MM.1S (cell line): ENCODE measurements at places on chromosomes 1 and 21.

DNA sequence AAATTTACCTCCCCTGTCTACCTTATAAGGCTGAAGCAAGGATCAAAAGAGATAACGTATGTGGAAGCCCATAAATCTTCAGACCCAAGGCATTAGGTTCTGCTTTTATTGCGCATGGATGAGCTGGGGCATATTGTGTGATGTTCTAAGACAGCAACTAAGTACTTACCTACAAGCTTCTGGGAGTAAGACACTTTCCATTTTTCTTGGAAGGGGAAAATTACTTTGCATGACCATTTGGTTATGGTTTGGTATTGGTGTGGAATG is 21.1 kb downstream of the LMOD1 start:
- no peak overlapping the region for H3K4me3 ChIP-seq
- DNase-seq: no peak
- H3K36me3 ChIP-seq: no peaks in the 10 kb centered on the region
- no peak overlapping the region for H3K27ac ChIP-seq
- no peaks in the 10 kb centered on the region for H3K27me3 ChIP-seq
- no peaks in the 10 kb centered on the region for H3K4me1 ChIP-seq

DNA sequence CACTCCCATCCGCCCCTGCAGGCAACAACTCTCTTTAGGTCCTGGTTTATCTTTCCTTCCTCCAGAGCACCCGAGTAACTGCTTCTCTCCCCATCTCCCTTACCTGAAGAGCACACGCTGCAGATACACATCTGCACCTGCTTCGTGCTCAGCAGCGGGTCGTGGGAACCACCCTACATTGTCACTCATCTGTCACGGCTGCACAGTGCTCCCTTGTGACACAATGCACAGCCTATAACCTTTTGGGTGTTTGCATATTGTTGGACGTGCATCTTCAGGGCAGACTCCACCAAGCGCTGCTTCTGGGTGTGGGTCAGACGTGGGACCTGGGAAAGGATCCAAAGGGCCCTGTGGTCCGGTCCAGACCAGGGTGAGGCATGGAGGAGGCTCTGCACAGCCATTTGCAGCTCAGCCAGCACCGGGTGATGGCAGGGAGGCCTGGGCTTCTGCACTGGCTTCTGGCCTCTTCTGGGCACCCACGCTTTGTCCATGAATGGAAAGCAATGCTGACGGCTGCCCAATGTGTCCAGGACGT is 42.5 kb downstream of the WDR4 start:
- H3K36me3 ChIP-seq: peaks cover 12% of the 10 kb centered on the region; the same call in 1 of the 2 replicates
- H3K4me3 ChIP-seq: no peak overlapping the region
- H3K27ac ChIP-seq: no peak overlapping the region

GRCh38 chr1:172845371-172845770 is 186.5 kb downstream of the FASLG start:
- H3K27ac ChIP-seq: no peak overlapping the region
- no peaks in the 10 kb centered on the region for H3K36me3 ChIP-seq
- H3K4me3 ChIP-seq: no peak overlapping the region
- H3K27me3 ChIP-seq: no peaks in the 10 kb centered on the region

DNA sequence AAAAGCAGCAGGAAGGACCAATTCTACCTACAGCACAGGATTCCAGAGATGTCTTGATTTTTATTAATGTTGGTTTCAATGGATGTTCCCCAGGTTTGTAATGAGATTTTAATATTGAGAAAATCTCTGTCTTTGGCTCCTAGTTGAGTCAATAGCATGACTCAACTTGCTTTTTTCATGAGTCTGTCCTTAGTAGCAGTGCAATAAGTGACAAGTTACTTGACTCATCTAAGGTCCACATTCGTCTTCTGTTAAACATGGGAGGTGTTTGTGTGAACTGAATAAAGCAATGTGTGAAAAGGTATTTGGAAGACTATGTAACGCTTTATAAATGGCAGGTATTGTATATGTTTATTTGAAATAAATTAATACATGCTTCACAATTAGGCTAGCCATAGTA is 645.0 kb upstream of the PTBP2 start:
- no peak overlapping the region for H3K4me3 ChIP-seq
- no peaks in the 10 kb centered on the region for H3K4me1 ChIP-seq
- H3K36me3 ChIP-seq: no peaks in the 10 kb centered on the region
- H3K27me3 ChIP-seq: no peaks in the 10 kb centered on the region

DNA sequence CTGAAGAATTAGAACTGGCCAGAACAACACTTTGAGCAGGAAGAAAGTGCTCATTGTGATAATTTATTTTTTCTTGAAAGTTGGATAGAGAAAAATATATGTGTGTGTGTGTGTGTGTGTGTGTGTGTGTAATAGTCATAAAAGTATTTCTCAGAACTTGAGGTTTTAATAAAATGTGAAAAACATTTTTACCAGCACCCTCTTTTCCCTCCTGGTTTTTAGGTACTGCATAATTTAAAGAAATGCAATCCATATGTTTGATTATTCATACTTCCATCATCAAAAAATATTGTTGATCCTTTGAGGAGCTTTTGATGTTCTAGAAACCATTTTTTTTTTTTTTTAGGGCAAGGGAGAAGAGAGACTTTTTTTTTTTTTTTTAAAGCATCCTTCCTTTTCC is 66.8 kb upstream of the JUN start:
- no peaks in the 10 kb centered on the region for H3K36me3 ChIP-seq
- no peak overlapping the region for H3K4me3 ChIP-seq
- H3K27ac ChIP-seq: no peak overlapping the region
- DNase-seq: no peak

DNA sequence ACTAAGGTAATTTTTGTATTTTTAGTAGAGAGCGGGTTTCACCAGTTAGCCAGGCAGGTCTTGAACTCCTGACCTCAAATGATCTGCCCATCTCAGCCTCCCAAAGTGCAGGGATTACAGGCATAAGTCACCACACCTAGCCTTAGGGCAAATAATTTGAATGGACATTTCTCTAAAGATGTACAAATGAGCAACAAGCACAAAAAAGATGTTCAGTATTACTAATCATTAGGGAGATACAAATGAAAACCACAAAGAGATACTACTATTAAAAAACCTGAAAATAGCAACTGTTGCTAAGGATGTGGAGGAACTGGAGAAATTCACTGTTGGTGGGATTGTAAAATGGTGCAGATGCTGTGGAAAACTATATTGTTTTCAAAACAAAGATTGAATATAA is 79.1 kb downstream of the GABPA start:
- no peak for DNase-seq
- H3K4me3 ChIP-seq: no peak overlapping the region
- H3K36me3 ChIP-seq: no peaks in the 10 kb centered on the region
- H3K4me1 ChIP-seq: no peaks in the 10 kb centered on the region

DNA sequence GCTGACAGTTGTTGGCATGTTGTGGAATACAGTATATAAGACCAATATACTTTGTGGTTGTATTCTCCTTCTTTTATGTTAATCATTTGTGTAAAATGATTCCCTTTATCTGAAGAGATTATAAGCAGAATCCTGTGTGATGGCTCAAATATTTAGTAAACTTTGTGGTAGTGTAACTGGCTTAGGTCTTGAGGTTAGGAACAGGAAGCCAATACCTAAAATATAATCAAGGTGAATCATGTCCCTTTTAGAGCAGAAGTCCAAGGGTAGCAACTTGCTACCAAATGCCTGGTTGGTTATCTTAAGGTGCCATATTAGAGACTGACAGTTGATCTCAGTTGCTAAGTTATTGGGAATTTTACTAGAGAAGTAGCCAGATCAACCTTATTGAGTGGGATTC is 398.5 kb upstream of the ADAMTS5 start:
- no peaks in the 10 kb centered on the region for H3K27me3 ChIP-seq
- no peak overlapping the region for H3K27ac ChIP-seq
- no peaks in the 10 kb centered on the region for H3K36me3 ChIP-seq
- no peak overlapping the region for H3K4me3 ChIP-seq
- H3K4me1 ChIP-seq: no peaks in the 10 kb centered on the region
- no peak for DNase-seq

GRCh38 chr1:15966081-15966955 is 9.6 kb downstream of the ZBTB17 start:
- no peak overlapping the region for H3K4me3 ChIP-seq
- no peaks in the 10 kb centered on the region for H3K36me3 ChIP-seq
- H3K4me1 ChIP-seq: no peaks in the 10 kb centered on the region
- DNase-seq: no peak

DNA sequence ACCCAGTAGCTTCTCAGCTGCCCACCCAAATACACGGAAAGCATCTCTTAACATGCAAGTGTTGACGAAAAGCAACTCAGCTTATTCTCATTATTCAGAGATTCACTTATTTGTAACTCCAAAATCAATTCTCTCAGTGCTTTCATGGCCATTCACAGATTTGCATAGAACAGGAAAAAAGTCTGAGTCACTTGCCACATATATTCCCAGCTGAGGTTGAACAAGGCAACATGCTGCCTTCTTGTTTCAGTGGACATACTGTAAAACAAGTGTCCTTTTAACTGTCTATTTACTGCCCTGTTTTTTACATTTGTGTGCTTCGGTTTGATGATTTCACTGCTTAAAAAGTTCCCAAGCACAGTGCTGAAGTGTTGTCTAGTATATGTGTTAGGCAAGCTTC is 273.0 kb downstream of the LTN1 start:
- H3K27me3 ChIP-seq: no peaks in the 10 kb centered on the region
- H3K36me3 ChIP-seq: no peaks in the 10 kb centered on the region
- no peak overlapping the region for H3K27ac ChIP-seq
- no peak for DNase-seq

- no peak for DNase-seq
- no peak overlapping the region for H3K27ac ChIP-seq
- no peaks in the 10 kb centered on the region for H3K36me3 ChIP-seq
- H3K4me1 ChIP-seq: no peaks in the 10 kb centered on the region
Measured at GRCh38 chr21:33861125-33861524, 54.5 kb downstream of the ATP5PO start.

- no peaks in the 10 kb centered on the region for H3K27me3 ChIP-seq
- H3K27ac ChIP-seq: no peak overlapping the region
- no peak overlapping the region for H3K4me3 ChIP-seq
- no peaks in the 10 kb centered on the region for H3K4me1 ChIP-seq
- DNase-seq: no peak
Measured at GRCh38 chr1:214977110-214977509, 105.4 kb upstream of the KCNK2 start.

DNA sequence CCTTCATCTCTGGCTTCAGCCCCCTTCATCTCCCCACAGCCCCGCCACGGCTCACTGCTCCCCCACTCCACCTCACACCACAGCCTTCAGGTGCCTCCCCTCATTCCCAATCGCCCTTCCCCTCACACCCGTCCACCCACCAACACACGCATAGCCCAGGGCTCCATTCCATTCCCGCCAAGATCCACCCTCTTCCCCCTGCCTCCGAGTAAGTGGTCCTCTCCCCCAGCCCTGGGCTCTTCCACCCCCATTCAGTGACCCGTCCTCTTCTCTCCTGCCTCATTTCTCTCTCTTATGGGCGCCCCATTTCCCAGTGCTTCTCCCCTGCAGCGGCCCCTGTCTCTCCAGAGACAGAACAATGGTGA is 53.2 kb downstream of the VWA5B1 start:
- H3K36me3 ChIP-seq: no peaks in the 10 kb centered on the region
- no peaks in the 10 kb centered on the region for H3K4me1 ChIP-seq
- peaks cover 85% of the 10 kb centered on the region for H3K27me3 ChIP-seq
- H3K4me3 ChIP-seq: no peak overlapping the region

- H3K27me3 ChIP-seq: no peaks in the 10 kb centered on the region
- peak; percentile 11 for DNase-seq
- no peaks in the 10 kb centered on the region for H3K36me3 ChIP-seq
- no peak overlapping the region for H3K27ac ChIP-seq
Measured at GRCh38 chr1:73674945-73675561, 522.9 kb downstream of the LRRIQ3 start.

DNA sequence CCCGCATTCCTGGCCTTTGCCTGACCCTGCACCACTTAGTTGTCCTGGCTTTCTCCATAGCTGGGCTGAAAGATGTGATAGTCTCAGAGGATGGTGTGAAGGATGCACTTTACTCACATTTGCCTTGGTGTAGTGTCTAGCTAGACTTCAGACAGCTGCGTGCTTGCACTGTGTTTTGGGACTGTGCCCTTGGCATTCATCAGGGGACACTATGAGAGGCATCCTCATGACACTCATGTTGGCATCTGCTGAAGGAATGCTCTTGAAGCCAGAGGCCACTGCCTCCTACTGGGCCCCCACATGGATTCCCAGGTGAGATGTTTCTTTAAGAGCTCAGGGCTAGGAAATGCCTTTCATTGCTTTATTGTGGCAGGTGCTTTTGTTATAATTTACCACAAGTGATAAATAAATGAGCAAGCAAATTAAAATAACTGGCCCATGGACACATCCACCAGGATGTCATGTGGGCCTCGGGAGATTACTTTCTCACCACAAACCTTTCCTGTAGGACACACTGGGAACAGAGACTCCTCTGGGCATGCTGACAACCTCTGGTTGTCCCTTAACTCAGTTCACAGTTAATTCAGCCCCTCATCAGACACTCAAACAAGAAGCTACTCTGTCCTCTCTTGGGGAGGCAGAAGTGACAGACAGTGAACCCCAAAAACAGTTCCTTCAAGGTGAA is 99.4 kb upstream of the SPATA6 start:
- no peak for DNase-seq
- H3K27ac ChIP-seq: no peak overlapping the region
- H3K27me3 ChIP-seq: no peaks in the 10 kb centered on the region
- no peak overlapping the region for H3K4me3 ChIP-seq
- no peaks in the 10 kb centered on the region for H3K4me1 ChIP-seq

- peak overlapping the region; percentile 32; the same call in 1 of the 2 replicates for H3K27ac ChIP-seq
- H3K27me3 ChIP-seq: no peaks in the 10 kb centered on the region
- DNase-seq: peak; percentile 45
- H3K4me1 ChIP-seq: no peaks in the 10 kb centered on the region
- H3K36me3 ChIP-seq: no peaks in the 10 kb centered on the region
Measured at GRCh38 chr1:100400404-100400803, 48.1 kb downstream of the CDC14A start.

- no peaks in the 10 kb centered on the region for H3K27me3 ChIP-seq
- H3K4me3 ChIP-seq: peak overlapping the region; percentile 64
- H3K27ac ChIP-seq: peak overlapping the region; percentile 20; the same call in 1 of the 2 replicates
- no peaks in the 10 kb centered on the region for H3K36me3 ChIP-seq
- no peak for DNase-seq
- peaks cover 30% of the 10 kb centered on the region for H3K4me1 ChIP-seq
Measured at GRCh38 chr1:203628201-203629015, 1.8 kb downstream of the ATP2B4 start.

DNA sequence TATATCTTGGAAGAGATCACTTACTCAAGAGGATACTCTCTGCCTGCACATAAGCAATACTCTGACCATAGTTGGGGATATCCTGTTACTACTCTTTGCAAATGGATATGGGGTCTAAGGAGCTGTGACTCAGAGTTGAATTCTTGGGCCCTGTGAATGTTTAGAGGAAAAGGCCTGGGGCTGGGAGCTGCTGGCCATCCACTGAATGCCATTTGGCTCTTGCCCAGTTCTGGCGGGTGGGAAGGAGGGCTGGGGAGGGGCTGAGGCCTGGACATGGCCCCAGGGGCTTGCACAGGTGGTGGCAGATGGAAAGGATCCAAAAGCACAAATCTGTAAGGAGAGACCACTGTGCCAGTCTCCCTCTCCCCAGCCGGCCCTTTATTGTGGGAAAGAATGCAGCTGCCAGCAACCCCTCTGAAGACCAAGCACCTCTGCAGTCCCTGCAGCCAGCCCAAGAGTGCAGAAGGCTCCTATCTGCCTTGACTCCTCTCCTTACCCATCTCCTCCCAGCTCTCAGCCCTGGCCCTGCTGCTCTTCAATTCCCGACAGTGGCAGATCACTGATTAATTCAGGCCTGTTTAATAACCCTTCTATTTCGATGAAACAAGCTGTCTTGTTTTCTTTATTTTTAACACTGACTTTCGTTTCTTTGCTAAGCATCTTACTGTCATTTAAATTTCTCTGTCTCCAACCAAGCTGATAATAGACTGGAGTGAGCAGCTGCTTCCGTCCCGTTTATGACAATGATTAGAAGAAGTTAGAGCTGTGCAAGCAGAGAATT is 12.1 kb downstream of the PLXNA2 start:
- H3K4me3 ChIP-seq: no peak overlapping the region
- no peaks in the 10 kb centered on the region; the same call in 1 of the 2 replicates for H3K4me1 ChIP-seq
- no peak for DNase-seq
- H3K27me3 ChIP-seq: no peaks in the 10 kb centered on the region
- no peaks in the 10 kb centered on the region for H3K36me3 ChIP-seq
- no peak overlapping the region for H3K27ac ChIP-seq
